ENCODE measurements at places on chromosomes 16 and 17.
A peak's percentile ranks its signal among the peaks of the same experiment; 100 is the strongest.

DNA sequence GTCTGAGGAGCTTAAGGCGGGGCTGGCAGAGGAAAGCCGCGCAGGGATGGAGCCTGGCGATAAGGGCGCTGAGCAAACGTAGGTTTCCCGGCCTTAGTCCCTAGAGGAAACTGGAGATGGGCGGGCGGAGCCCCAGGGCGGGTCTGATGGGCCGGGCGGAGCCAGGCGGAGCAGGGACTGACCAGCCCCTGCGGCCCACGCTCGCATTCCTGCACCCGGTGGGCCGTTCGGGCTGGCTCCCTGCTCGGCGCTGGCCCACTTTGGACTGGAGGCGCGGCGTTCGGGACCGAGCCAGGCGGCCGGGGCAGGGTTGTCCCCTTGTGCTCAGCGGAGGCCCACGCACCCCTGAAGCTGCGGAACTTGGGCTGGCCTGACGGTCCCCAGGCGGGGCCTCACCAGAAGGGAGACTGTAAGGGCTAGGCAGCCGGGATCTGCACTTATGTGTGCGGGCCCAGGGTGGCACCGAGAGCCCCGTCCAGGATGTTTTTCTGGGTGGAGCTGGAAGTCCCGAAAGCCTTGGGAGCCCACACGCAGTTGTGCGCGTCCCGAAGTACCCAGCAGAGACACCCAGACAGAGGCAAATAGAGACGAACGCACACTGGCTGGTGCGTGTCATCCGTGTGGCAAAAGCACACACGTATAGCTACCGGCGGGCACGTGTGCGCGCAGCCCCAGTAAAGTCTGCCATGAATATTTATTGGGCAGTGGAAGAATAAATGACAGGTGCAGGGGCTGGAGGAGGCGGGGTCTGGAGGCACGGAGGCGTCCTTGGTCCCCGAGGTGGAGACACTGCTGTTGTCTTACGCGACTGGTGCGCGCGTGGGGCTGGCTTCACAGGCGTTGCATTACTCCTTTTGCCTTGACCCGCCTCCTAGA is 1.4 kb downstream of the PYDC1 start:
- DNase-seq, result no peak

- no peak for DNase-seq
These were observed 59.6 kb downstream of the MAP2K6 start for GRCh38 chr17:69473841-69474831.

- DNase-seq, result no peak
These were observed 3.1 kb upstream of the KRT36 start for GRCh38 chr17:41492771-41493170.

GRCh38 chr16:371515-372301 is 1.4 kb upstream of the MRPL28 start:
- DNase-seq, result no peak

DNA sequence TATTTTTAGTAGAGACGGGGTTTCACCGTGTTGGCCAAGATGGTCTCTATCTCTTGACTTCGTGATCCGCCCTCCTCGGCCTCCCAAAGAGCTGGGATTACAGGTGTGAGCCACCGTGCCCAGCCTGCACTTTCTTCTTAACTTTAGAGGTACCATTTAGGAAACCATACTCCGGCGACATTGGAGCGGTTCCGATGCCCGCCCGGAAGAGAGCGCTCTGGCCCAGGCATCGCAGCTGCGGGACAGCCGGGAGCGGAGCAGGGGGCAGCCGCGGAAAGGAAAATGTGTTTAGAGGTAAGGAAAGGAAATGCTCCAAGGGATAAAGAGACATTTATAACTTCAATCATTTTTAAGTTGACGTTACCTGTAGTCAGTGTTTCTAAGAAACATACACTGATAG is 6.0 kb upstream of the HS3ST3B1 start:
- no peak for DNase-seq

DNA sequence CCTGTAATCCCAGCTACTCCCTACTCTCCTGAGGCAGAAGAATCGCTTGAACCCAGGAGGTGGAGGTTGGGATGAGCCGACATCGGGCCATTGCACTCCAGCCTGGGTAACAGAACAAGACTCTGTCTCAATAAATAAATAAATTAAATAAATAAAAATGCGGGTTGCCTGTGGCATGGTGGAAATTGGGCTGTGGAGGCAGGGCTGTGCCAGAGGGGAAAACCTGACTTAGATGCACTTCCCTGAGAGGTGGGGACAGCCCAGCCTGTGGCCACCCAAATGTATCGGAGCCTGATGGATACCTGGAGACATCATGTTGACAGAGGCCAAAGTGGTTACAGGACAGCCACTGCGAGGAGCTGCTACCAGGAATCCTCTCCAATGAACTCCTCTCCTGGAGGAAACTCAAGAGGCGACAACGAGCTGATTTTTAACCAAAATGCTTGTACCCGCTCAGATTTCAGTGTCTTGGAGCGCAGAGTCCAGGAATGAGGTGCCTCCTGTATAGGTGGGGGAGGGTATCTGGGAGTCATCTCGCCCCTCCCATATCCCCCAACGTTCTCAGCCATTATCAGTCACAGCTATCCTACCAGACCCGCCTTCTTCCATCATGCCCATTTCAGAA is 32.3 kb downstream of the DDX19A start:
- no peak for DNase-seq

DNA sequence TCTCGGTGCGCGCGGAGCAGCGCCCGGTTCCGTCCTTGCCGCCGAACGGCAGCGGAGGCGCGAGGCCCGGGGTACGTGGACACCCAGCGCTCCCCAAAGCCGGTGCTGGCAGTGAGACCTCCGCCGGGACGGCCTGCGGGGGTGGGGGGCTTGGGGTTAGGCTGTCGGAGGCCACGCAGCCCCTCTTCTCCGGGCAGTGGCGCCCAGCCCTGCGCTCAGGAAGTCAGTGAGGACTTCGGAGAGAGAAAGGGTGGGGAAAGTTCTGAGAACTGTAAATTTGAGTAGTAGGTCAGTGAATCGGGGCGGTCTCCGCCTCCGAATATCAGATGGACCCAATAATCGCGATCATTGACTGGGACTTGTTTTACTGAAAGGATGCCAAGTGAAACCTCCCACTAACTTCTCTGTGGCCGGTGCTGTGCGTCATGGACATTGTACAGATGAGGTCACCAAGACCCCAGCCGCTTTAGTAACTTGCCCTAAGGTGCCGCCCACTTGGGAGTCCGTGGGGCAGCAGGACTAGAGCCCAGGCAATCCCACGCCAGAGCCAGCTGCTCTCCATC is 468 bp downstream of the IL4R start:
- DNase-seq, result peak; percentile 72
